ENCODE measurements at places on chromosomes 16 and 17.

DNA sequence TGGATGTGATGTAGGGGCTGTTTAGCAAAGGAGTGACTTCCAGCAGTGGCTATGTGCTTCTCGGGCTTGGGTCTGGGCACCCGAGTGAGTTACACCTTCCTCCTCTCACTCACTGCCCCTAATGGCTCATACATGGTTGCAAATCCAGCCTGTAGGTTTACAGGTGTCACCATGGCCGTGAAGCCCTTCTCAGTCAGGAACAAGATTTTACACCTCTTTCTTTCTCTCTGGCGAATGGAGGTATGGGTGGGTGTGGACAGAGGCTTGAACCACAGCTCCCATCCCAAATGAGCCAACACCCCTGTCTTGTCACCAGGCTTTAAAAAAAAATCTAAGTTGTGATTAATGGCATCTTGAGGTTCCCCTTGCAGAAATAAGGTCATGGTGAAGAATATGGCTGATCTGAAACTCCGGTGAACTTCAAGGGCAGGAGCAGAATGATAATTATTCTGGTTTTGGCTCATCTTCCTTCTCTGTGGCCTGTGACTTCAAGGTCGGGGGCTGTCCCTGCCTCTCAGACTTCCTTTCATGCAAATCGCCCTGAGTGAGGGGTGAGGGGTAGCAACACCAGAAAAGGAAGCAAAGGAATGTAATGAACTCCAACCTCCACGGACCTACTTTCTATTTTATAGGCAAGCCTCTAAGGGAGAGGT is 331.2 kb downstream of the MAF start:
- no peak for DNase-seq

- no peak for DNase-seq
Observed at GRCh38 chr17:75652341-75652740, 14.6 kb downstream of the RECQL5 start.

GRCh38 chr17:4531988-4532736 is 23.0 kb downstream of the MYBBP1A start:
- no peak for DNase-seq

- DNase-seq = no peak
Observed at GRCh38 chr17:55911186-55911585, 160.3 kb downstream of the PCTP start.

DNA sequence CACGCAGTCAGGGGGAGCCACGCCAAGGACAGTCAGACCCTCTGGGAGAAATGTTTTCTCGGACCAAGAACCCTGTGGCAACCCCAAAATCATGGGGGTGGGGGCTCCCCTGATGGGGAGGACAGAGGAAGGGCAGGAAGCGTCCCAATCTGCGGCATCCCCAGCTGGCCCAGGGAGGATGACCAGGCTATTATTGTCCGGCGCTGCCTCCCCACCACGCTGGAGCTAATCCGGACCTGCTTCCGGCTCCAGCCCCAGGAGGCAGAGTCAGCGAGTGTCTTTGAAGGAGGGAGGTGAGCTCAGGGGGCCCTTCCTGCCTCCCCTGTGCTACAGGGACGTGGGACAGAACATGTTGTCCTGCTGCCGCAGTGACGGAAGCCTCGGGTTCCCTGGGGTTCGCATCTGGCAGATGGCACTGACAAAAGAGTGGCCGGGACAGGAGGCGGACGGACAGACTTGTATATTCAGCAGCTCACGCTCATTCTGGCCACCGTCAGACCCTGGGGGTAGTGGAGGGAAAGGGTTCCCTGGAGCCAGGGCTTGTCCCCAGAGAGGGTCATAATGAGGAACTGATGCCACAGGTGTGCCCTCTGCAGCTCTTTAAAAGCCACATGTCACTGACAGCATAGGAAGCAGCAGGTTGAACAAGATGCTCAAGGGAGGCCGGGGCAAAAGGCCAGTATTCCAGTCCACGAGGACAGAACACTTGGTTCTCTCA is 54.3 kb upstream of the CDC42EP4 start:
- no peak for DNase-seq

DNA sequence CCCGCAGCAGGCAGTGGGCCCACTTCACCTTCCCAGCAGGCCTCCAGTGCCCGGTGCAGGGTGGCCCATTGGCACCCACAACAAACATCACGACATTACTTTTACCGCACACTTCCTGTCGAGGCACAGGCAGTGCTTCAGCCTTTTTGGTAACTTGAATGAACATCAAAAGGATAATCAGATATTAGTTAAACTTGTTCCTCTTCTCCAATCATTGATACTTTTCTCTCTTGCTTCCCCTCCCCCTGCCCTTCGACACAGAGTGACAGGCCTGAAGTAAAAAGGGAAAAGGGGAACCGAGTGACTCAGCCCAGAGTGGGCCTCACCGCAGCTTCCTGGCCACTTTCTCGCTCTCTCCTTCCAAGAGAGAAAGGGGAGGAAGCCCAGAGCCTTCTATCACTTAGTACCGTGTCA is 507.0 kb downstream of the MAF start:
- DNase-seq = no peak

- DNase-seq = no peak
Observed at GRCh38 chr16:81632392-81633146, 146.5 kb upstream of the PLCG2 start.

GRCh38 chr16:85164838-85165516 is 52.7 kb upstream of the CIBAR2 start:
- no peak for DNase-seq

- no peak for DNase-seq
Observed at GRCh38 chr16:78703936-78704335, 604.5 kb downstream of the WWOX start.

- no peak for DNase-seq
Observed at GRCh38 chr16:1436731-1437355, 6.0 kb downstream of the PERCC1 start.
